ENCODE measurements at places on chromosomes 4 and X. TPM values are rescaled to one million over a fixed set of nuclear protein-coding genes. Genes with fewer than 3 reads are reported as not detected.

DNA sequence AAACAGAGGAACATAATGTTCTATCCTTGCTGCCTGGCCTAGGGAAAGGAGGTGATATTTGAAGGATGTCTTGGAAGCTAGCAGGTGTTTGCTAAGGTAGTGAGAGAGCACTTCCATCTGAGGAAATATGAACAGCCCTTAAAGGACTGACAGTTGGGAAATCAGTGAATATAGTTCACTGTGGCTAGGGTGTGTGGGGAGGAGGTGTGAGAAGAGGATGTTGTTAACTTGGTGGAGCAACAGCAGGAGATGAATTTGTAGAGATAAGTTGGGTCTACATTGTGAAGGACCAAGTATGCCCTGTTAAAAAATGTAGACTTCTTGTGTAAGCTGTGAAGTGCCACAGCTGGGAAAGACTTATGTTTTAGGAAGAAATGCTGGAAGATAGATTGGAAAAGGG, 25.5 kb downstream of the TBC1D19 start:
- no peak for DNase-seq
- no peak overlapping the region for H3K27ac ChIP-seq

DNA sequence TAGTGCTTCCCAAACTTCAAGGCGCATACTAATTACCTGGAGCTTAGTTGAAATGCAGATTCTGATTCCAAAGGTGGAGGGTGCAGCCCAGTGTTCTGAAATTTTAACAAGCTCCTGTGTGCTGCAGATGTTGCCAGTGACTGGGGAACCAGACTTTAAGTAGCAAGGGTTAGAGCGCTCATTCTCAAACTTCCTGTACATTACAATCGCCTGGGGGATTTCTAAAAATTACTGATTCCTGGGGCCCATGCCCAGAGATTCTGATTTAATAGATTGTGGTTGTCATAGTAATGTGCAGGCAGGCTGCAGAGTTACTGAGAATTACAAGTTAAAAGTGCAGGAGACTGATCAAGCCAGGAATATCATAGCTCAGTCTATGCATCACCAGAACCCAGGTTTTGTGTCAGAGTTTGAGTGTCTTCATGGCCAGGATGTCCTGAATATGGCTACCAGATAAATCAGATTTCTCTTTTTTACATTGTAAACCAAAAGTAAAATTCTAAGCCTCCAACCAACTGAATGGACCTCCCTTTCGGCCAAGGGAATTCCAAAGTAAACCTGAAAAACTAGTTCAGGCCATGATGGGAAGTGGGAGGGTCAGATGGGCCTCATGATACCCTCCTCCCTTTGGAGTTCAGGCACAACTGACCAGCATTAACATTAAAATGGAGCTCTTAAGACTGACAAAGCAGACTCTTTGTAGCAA, 121.6 kb downstream of the ATXN3L start:
- no peak overlapping the region for H3K4me3 ChIP-seq
- DNase-seq, result no peak
- no peaks in the 10 kb centered on the region for H3K4me1 ChIP-seq
- no peak overlapping the region for H3K27ac ChIP-seq

DNA sequence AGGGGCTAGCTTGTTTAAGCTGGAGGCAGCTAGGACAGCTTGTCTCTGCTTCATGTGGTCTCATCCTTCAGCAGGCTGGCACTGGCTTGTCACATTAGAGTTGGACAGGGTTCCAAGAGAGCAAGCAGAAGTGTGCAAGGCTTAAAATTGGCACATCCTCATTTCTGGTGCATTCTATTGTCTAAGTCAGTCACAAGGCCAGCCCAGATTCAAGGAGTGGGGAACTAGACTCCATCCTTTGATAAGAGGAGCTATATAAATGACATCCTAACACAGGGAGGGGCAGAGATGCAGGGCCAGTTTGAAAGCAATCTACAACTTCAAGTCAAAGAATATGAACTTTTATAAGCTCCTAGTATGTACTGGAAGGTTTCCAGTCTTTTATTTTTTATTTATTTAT, 313.2 kb downstream of the PTTG2 start:
- H3K27me3 ChIP-seq, result no peaks in the 10 kb centered on the region
- no peaks in the 10 kb centered on the region for H3K4me1 ChIP-seq
- no peaks in the 10 kb centered on the region for H3K36me3 ChIP-seq
- DNase-seq, result no peak
- no peak overlapping the region for H3K4me3 ChIP-seq
- H3K27ac ChIP-seq, result no peak overlapping the region

Gene SHROOM4
- 2.2 TPM for total RNA-seq

DNA sequence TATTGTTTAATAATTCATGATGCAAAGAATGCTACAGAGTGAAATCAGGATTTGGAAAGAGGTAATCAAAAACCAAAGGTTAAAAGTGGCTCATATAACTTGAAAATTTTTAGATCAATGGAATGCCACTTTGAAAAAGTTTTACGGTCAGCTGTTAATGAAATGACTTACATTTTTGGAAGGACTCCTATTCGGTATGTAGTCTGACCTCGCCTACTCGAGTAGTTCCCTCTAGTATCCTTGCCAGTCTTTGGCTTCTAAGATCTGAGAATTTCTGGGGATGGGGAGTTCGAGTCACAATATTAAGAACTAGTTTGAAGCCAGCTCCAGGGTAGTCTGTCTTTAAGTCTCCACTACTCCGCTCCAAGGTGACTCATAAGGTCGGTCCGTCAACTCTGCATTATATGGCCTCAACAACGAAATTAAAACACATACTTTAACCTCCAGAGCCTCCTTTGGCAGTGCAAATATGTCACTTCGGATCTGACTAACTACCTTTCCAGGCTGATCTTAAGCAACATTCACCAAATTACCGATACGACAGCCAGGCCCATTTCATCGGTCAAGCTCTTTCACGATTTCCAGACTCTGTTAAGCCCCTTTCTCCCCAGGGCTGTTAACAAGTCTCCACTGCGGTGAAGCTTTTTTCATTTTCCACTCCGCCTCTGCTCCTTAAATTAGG, 733 bp upstream of the NAA15 start:
- no peaks in the 10 kb centered on the region for H3K27me3 ChIP-seq
- H3K4me3 ChIP-seq, result peak overlapping the region; percentile 75
- peak; percentile 72 for DNase-seq
- peaks cover 6% of the 10 kb centered on the region for H3K4me1 ChIP-seq
- H3K27ac ChIP-seq, result peak overlapping the region; percentile 70

All from IMR-90 (cell line).